ENCODE measurements at places on chromosomes 2 and 18.

GRCh38 chr18:44423814-44424644 is 256.7 kb upstream of the SETBP1 start:
- DNase-seq, result no peak

DNA sequence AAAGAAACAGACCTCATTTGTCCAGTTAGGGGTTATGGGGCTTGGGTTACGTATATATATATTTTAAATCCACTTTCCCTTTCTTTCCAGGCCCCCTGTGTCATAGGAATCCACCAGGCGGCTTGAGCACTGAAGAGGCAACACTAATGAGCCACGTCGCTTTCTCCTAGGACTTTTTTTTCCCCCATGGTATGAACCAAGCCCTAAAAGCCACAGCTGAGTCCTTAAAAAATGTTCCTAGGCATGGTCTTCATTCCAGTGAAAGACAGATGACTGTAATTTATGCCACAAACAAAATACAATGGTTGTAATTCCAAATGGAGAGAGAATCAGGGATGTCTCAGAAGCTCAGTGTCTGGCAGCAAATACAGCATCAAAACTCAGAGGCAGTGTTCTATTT is 146.8 kb downstream of the EPHA4 start:
- DNase-seq, result no peak

GRCh38 chr2:217960351-217960750 is 42.4 kb downstream of the TNS1 start:
- DNase-seq, result no peak

DNA sequence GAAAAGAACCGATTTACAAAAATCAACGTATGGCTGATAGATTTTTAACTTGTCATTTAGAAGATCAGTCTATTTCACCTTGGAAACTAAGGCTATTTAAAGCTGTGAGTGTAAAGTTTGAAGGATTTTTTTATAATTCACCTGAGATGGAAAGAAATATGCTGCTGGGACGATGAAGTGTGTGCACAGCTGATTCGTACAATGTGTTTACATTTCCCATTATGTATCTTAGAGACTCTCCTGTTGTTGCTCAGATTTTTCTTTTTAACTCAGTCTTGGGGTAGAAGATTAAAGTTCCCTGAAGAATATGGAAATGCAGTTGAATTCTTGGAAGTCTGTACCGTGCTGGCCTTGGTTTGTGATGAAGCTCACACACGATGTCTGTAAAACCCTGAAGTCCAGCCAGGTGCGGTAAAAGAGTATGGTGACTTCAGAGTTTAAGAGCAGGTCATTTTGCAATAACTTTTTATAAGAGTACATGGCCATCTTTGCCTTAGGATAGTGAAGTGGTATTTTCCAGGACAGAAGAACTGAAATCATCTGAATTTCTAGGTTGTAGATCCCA is 250.1 kb downstream of the PRKCE start:
- no peak for DNase-seq

DNA sequence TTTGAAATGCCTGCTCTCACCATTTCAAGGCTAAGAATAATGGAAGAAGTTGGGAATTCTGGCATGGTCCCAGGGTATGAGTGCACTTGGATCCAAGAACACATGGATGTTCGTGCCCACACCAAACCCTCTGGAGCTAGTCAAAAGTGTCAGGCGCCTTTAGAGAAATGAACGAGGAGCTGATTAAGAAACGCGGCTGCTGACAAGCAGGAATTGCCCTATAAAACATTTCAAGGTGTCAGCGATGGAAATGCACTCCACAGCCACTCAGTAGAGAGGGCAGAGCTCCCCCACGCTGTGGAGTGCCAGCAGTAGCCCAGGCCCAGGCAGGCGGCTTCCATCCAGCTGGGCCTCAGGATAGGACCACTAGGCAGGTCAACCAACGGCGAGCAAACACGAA is 213.7 kb downstream of the TTC32 start:
- no peak for DNase-seq

DNA sequence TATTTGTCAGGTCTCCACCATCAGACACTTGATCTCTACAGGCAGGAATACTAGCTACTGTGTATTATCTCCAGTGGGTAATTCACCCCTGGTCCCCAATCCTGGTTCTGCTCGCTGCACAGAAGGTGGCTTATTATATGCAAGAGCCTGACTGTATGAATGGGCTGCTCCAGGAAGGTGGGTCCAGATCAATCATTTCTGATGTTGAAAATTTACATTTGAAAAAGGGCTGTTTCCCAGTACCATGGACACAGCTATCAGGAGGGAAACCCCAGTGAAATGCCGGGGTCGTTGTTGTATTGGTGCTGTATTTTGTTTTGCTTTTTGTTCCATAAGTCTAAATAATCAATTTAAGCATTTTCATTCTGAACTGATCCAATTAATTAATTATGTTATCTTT is 367.6 kb downstream of the RND3 start:
- DNase-seq, result no peak

DNA sequence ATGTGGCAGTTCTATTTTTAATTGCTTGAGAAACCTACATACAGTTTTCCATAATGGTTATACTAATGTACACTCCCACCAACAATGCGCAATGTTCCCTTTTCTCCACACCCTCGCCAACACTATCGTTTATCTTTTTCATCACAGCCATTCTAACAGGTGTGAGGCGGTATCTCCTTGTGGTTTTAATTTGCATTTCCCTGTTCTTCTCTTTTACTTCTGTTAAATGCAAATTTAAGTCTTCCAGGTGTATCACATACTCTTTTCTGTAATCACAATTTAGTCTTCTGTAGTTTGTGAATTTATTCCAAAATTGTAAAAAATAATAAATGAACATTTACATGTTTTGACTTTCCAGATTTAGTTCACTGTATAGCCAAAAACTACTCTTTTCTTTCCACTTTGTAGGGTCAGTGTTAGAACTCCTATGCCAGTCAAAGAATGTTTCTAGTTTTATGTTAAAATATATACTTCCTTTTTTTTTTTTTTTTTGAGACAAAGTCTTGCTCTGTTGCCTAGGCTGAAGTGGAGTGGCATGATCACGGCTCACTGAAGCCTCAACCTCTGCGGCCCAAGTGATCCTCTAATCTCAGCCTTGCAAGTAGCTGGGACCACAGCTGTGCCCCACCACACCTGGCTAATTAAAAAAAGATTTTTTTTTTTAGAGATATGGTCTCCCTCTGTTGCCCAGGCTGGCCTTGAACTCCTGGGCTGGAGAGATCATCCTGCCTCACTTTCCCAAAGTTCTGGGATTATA is 15.4 kb upstream of the ACYP2 start:
- DNase-seq, result no peak

DNA sequence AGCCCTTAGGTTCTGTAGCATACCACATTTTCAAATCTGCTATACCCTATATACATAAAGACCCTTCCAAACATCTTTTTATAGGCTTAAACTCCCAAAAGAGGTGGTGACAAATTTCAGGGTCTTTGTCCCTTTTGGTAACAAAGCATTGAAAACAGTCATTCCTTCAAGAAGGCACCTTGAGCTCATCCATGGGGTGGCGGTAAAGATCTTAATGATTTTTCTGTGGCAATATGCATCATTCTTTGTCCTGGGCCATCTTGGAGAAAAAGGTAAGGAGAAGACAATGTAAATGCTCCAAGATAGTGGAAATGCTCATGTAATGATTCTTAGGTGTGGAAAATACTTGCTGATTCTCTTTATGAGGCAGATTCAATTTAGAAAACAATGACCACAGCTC is 890.5 kb downstream of the CNTNAP5 start:
- DNase-seq, result no peak

DNA sequence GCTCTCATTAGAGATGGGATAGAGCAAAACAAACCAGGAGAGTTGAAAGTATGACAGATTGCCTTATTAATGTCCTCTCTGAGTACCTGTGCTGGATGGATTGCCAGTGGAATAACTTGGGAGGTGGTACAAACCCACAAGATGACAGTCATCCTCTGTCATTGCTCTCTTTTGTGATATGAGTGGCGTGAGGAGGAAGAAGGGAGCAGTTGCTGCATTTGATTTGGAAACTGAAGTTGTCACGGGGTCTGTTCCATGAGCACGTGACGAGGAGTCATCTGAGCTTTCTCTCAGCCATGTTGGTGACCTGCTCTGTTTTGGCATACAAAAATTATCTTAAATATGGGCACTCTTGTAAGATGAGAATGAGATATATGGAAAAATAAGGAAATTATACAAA is 204.9 kb downstream of the FAM210A start:
- DNase-seq, result no peak

GRCh38 chr2:24200799-24201198 is 25.9 kb downstream of the FAM228A start:
- no peak for DNase-seq

DNA sequence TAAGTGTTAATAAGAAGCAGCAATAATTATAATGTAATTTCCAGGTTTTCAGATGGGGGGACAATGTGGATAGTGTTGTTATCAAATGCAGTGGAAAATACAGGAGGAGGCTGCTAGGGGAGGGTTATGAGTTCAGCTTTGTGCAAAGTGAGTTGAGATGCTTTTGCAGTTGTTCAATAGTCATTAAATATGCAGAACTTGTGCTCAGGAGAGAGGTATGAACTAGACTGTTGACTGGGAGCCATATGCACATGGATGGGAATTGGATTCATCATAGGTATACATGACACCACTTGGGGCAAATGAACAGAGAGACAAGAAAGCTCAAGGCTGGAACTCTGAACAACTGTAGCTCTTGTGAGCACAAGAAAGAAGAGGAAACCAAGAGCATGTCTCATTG is 182.1 kb upstream of the PID1 start:
- DNase-seq, result no peak

DNA sequence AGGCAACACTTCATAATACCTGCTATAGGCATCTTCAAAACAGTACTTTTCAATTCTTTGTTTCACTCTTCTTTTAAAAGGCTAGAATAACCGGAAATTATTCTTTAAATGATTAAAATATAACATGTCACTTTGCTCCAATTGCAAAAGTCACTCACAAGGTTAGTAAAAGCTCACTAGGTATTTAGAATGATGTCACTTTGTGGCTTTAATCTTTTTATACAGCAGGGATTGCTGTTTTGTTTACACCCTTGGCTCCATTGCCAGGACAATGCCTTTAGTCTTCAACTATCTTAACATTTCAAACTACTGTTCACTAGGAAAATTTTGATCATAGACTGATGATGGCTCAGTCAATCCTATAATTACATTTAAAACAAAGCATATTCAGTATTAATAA is 157.1 kb downstream of the BAZ2B start:
- no peak for DNase-seq

DNA sequence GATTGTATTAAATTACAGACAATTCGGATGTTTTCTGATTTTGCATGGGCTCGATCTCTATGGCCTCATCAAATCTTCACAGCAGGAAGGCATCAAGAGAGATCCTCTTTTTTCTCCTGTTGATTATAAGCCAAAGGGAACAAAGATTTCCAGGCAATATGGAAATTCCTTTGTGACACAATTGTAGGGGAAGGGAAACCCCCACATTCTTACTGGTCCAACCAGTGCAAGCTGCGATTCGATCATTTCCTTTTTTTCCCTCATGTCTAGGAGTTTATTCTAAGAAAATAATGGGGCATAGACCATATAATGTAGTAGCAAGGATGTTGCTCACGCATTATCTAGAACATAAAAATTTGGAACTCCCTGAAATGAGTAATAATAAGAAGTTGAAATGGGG is 87.7 kb downstream of the LYPD6 start:
- DNase-seq, result no peak

DNA sequence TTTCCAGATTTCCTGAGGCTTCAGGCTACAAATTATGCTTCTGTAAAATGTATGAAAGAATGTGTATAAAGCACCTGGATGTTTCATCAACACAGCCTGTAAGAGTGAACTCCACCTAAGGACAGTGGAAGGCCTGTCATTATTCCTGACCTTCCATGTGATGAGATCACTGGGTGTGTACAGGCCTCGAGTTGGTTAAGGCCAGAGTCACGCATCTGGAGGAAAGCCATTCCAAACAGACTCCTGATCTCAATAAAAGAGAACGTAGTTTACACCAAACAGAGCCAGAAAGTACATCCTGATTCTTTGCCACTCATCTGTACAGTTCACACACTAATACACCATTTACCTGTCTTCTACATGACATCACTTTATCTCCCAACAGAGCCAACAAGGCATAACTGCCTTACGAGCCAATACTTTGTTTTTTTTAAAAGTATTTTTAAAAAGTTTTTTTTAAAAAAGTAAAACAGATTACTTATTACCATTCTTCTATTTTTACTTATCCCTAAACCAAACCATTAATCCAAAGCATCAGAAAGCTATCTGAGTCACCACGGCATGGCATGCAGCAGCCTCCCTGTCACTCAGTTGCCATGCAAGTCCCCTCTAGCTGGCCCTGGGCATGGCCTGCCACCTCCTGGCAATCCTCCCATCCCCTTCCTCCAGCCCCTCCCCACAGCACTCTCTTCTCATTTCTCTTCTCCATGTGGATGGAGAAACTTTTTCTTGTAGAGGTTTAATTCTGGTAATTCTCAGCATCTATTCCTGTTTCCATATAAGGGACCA is 78.8 kb upstream of the TFCP2L1 start:
- DNase-seq, result peak; percentile 52

DNA sequence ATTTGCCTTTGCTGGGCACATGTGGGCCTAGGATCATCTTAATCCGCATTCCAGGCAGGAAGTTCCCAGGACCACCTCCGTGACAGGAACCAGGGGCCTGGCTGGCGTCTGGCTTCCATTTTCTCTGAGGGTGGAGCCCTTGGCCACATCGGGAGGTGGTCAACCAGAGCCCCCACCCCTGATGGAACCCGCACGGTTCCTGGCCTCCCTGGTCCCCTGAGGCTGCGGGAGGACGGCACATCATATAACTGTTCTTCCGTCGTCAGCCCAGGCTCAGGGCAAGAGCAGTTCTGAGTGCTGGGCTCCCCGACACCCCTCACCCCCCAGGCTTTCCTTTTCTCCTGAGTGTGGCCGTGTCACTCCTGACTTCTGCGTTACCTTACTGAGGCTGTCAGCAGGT is 13.5 kb downstream of the ESPNL start:
- no peak for DNase-seq

DNA sequence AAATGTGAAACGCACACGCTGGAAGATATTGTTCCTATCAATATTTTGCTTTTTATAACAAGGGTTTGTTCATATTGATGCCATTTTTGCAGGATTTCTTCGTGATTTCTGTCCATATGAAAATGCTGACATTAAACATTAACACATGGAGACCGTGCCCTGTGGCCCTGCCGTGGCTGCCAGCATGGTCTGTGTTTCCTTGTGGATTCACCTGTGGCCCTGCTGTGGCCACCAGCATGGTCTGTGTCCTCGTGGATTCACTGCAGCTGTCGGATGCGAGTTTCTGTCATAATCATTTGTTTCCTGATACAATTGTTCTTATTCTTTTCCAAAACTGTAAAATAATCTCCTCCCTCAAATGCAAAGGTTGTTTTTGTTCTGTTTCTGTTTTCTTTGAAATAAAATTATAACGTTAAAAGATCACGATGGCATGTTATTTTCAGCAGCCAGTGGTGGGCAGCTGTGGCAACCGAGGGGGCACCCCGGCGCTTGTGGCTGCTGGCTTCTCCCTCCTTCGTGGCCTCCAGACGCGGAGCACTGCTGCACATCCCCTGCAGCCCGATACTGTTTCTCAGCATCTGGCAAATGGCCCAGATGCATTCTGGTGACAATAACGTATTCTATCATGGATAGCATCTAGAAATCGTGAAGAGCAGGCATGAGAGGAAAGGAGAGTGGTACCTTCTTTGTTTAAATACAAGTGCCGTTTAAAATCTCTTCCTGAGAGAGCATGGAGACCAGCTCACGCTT is 143.5 kb downstream of the PTGR3 start:
- no peak for DNase-seq

All from AG09319 (cell line).